ENCODE measurements at places on chromosomes 11 and 22. TPM values are rescaled to one million over a fixed set of nuclear protein-coding genes. Genes with fewer than 3 reads are reported as not detected.

GRCh38 chr11:32171445-32171844 lies 80.6 kb downstream of the RCN1 start:
- no peak for DNase-seq

DNA sequence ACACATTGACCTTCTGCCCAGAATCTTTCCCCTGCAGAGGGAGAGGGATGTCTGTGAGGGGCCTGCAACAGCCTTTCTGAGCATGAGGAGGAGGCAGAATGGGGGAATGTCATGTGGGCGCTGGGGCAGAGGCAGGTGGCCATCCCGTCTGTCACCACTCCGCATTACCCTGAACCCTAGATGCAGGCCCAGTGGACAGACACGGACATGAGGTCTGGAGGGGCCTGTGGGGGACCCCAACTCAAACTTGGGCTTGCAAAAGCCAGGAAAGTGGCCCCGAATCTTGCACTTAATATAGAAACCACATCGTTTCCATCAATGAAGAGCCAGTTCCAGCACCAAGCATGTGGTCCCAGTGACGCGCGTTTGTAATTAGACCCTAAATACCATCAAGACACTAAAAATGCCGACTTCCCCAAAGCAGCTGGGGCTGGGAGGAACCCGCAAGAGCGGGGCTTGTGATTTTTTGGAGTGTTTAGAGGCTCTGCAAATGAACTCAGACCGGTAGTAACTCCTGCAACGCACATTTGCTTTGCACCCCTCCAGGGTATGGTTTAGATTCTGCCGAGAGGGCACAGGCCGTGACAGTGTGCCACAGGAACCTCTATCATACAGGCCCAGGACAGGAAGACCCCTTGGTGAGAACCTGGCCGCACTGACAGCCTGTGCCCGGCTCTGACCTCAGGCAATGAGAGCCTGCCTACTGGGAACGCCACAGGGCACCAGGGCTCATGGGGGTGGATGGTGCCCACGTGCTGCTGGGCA lies 109.3 kb downstream of the CTTN start:
- no peak for DNase-seq

GRCh38 chr11:45624095-45624494 lies 41.3 kb downstream of the CHST1 start:
- no peak for DNase-seq

DNA sequence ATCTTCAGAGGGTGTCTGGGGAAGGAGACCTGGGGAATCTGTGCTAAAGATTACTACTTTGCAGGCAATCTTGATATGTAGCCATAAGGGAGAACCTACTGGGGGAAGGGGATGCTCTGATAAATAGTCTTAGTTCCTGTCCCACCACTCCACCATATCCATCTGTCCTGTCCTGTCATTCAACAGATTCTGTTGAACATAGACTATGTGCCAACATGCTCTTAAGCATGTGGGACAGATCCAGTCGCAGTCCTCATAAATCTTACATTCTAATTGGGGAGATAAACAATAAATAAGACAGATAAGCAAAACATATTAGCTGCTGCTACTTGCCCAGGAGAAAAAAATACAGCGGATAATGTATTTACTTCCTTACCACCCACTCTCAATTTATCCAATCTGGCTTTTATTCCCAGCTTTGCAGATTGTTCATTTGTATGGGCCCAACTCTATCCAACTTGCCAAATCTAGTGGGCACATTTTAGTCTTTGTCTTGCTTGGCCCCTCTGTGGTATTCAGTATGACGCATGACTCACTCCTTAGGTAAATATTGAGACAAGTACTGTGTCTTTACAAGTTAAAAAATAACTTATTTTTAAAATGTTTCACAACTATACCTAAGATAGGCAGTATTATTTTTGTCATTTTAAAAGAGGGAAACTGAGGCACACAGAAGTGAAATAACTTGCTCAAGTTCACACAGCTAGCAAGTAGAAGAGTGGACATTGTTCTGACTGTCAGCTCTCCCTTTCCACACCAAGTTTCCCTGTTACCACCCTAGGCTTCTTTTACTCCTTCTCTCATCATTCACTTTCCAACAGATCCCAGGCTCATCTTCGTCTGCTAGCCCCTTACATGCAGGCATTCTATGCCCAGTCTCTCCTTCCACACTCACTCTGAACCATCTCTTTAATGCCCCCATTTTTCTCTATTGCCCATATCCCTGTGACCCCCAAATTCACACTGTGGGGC lies 133.6 kb upstream of the SESN3 start:
- DNase-seq = no peak

DNA sequence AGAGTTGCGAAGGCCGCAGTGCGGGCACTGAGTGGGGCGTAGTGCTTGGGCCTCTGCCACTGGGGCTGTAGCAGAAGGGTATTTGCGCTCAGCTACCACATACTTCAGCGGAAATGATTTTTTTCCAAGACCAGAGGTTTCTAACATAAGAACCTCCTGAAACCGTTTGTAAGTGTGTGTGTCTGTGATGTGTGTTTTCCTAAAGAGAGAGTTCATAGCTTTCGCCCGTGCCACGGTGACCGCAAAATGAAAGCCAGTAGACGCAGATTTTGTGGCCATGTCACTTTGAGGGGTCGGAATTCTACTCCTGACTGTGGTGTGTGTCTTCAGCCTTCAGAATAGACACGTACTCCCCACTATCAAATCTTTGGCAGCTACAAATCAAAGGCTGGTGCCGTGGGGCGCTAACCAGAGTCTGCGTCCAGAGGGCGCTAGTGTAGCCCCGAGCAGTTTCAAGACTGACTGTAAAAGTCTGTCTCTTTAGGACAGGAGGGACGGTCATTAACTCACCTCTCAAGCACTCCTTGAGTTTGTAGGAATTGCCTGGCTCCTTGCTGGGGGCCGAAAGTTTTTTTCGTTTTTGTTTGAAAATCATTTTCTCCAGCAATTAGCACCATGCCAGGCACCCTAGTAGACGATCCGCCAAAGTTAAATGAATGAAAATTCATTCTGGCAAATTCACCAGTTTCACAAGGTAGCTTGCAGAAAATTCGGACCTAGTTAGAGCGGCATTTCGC lies 2.5 kb upstream of the CALCA start:
- peak; percentile 83 for DNase-seq

- peak; percentile 87 for DNase-seq
Measured at GRCh38 chr11:32809313-32809712, 14.9 kb upstream of the CCDC73 start.

- DNase-seq = no peak
Measured at GRCh38 chr22:48444320-48445112, 1383.2 kb downstream of the BRD1 start.

TBX10 gene
- not detected for total RNA-seq

PGM2L1 gene
- total RNA-seq = 11.9 TPM

OR2D2 gene
- not detected for total RNA-seq

- DNase-seq = no peak
Measured at GRCh38 chr11:4919250-4919649, at the start of gene OR51G2. TSS of gene OR51G2 (minus strand) at chr11:4919350. CDS start at chr11:4915663, 3,687 bp downstream.

EPS8L2 gene
- total RNA-seq = 7.1 TPM

- no peak for DNase-seq
Measured at GRCh38 chr11:10719616-10720015, 26.1 kb upstream of the IRAG1 start.

DNA sequence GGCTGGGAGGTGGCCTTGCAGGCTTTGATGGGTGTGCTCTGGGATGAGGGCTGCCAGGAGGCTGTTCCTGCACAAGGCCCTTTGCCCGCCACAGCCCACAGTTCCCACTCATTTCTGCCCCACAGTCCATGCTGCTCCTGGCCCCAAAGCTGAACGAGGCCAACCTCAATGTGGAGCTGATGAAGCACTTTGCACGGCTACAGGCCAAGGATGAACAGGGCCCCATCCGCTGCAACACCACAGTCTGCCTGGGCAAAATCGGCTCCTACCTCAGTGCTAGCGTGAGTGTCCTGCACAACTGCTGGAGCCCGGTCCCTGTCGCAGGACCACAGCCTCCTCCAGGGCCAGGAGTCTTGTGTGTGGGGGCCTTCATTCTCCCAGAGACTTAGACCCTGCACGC lies 10.2 kb downstream of the SCYL1 start:
- DNase-seq = no peak

MS4A12 gene
- not detected for total RNA-seq

- no peak for DNase-seq
Measured at GRCh38 chr22:43733138-43733537, 79.0 kb downstream of the EFCAB6 start.

DNA sequence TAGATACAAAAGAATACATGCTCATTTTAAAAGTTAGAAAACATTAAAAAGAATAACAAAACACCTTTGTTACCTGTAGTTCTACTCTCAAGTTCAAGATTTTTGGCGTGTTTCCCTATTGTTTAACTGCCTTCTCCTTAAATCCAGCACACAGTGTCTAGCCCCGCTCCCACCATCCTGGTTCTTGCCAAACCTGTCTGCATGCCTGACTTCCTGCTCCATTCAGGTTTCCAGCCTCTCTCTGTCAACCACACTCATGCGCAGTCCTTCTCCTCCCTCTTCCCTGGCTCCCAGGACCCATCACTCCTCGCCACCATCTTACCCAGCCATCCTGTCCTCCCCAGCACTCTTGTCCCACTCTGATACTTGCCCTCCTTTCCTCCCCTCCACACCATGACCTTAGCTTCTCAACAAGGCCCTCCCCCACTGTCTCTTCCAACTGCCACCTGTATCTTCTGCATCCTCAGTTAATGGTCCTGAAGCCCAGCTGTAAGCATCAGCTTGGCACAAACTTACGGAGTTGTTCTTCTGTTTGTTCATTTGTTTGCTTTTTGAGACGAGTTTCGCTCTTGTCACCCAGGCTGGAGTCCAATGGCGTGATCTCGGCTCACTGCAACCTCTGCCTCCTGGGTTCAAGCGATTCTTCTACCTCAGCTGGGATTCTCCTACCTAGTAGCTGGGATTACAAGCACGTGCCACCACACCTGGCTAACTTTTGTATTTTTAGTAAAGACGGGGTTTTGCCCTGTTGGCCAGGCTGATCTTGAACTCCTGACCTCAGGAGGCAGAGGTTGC lies 7.5 kb upstream of the MYH9 start:
- no peak for DNase-seq

GRCh38 chr22:38316364-38317121 lies 690 bp downstream of the CSNK1E start:
- DNase-seq = peak; percentile 39

DNA sequence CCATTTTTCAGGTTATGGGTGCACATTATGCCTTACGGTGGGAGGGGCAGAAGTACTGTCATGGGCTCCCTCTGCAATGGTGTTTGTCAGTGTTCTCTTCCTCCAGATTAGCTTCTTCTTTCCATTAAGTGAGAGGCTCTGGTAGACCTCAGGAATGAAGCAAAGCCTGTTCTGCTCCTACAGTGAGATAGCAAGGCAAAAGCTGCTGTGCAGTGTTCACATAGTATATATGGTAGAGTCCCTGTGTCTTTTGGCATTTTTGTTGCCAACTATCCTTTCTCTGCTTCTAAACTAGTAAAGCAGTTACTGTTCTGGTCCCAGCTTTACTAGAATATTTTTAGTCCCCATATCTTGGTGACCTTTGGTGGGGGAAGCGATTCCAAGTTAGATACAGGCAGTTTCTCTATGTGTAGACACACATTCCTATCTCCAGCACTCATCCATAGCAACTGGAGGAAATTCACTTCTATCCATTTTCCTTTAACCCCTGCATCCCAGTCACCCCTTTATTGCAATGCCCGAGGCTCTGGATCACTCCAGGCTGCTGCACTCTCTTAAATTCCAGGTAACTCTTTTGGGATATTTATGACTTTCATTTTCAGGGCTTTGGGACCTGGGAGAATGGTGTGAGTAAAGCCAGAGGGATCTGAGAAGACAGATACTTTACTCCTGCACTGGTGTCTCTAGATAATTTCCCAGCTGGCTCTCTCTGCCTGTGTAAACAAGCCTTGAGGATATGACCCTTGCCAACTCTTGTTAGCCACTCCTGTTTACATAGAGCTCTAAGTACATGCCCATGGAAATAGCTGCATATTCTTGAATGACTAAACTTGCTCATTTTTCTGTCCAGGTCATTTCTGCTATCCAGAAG lies 3.9 kb upstream of the TRIM34 start:
- no peak for DNase-seq

ALKBH8 gene
- total RNA-seq = 10.1 TPM

- DNase-seq = no peak
Measured at GRCh38 chr11:72083414-72083813, 2.8 kb downstream of the LRRC51 start.

GRCh38 chr11:129592191-129592590 lies 216.5 kb downstream of the BARX2 start:
- DNase-seq = no peak

DNA sequence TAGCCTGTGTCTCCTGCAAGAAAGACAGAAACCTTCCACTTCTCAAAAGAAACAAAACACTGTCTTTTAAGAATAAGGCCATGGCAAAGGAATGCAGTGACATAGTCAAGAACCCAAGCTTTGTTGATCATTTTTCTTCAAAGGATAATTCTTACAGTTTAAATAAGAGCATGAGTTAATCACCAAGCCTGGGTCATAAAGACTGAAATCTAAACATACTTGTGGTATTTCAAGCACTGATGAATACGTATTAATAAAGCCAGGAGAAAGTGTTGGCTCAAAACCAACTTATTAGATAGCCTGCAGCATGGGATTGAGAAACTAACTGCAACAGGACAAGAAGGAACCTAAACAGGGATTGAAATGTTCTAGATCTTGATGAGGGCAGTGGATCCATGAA lies 143.3 kb upstream of the MTNR1B start:
- DNase-seq = no peak

NAALAD2 gene
- total RNA-seq = not detected

SERPINH1 gene
- 13.9 TPM for total RNA-seq

ISX gene
- not detected for total RNA-seq

BLID gene
- total RNA-seq = not detected

GRCh38 chr22:37503850-37504249 lies 15.4 kb downstream of the CARD10 start:
- no peak for DNase-seq

MTCH2 gene
- total RNA-seq = 93.7 TPM

- DNase-seq = peak; percentile 69
Measured at GRCh38 chr22:23233752-23234408, 53.6 kb downstream of the BCR start.

GRIK4 gene
- not detected for total RNA-seq

GRCh38 chr11:119616586-119617339 lies 112.2 kb downstream of the NECTIN1 start:
- DNase-seq = no peak

- DNase-seq = no peak
Measured at GRCh38 chr22:22157348-22157725, 87.2 kb upstream of the VPREB1 start.

- no peak for DNase-seq
Measured at GRCh38 chr22:25900880-25901279, 158.9 kb downstream of the MYO18B start.

- DNase-seq = no peak
Measured at GRCh38 chr11:104672897-104673296, 225.4 kb downstream of the CASP12 start.
